ENCODE measurements at places on chromosomes 2 and 18.

GRCh38 chr2:5691985-5692529 lies at the start of gene SOX11:
SOX11 (plus strand) TSS chr2:5692384; CDS start chr2:5692722, 338 bp downstream.
- DNase-seq = no peak

GRCh38 chr2:9318461-9319337 lies 104.6 kb downstream of the ITGB1BP1 start:
- DNase-seq = no peak

DNA sequence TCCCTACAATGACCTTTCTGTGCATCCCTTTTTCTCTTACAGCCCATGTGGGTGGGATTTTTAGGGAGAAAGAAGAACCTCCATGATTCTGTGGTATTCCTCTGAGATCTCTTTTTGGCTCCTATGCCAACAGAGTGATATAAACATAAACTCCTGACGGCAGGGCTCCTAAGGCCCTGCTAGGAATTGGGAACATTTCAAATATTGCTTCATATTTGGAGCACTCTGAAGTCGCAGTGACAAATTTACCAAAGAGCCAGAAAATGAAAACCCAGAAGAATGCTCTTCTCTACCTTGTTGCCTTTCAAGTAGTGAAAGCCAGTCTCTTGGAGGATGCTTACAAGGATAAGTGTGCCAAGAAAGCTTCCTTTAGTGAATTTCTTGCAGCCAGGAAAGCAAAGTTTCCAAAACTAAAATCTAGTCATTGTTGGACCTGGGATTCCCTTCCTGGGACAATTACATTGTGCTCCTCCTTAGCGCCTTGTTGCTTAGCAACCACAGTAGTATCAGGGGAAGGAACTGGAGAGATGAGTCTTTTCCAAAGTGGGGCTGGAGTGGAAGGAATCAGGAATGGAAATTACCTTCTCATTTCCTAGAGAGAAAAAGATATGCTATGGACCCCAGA lies 7.3 kb upstream of the SETBP1 start:
- DNase-seq = no peak

DNA sequence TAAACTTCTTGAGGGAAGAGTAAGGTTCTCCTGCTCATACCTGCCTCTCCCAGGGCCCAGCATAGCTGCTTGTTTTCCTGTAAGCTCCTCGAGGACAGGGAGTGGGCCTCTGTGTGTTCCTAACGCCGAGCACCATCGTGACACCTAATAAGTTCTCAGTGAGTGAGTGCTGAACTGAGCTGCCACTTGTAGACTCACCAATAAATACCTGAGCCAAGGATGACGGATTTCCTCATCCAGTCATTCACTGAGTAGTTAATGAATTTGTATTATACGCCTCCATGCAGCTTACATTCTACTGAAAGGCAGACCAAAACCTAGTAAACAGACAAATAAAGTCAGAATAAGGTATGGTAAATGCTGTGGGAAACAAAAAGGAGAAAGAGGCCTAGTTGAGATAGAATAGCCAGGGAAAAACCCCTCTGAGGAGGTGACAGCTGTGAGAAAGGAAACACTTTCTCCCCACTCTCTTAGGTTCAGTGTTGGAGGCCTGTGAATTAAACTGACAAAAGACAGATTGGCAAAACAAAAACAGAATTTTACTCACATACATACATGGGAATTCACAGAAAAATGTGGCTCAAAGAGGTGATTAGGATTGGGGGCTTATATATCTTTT lies 138.6 kb downstream of the B3GNT2 start:
- DNase-seq = no peak

- DNase-seq = no peak
These were observed 278.4 kb upstream of the STON1 start for GRCh38 chr2:48251437-48252148.

DNA sequence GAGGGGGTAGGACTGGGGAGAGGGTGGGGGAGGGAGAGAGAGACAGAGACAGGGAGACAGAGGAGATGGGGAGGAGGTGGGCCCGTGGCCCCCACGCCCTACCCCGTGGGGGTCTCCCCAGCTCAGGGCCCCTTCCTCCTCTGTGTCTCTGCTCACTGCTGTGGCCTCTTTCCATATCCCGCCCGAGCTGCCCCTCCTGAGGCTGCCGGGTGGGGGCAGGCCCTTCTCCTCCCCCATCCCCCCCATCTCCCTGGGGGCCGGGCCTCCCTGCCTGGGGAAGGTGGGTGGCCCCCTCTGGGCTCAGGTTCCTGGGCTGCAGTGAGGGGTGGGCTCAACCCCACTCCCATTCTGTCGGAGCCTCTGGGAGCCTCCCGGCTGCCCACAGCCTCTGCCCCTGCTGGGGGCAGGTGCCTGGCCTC lies 332 bp upstream of the PDCD1 start:
- DNase-seq = no peak

Measured in SW 1271 (cell line).